NCI-H2029 (cell line): ENCODE measurements at places on chromosomes 12 and 14.

DNA sequence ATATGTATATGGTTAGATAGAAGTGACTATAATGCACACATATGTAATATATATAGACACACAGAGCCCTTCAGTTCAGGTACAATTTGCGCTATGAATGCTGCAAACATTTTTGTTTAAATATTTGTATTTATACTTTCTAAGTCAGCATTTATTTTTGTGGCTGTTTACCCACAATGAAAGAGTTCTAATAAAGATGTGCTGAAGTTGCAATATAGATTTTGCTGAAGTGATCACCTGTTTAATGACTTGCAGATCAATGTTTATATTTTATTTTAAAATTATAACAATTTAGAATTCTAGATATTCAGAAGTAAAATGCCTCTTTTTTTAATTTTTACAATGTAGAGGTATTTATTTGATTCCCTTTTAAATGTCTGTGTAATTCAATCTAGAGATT, 3.5 kb downstream of the FOXG1 start:
- no peak for DNase-seq

- DNase-seq = no peak
Measured at GRCh38 chr12:104294927-104295668, 8.4 kb upstream of the EID3 start.

DNA sequence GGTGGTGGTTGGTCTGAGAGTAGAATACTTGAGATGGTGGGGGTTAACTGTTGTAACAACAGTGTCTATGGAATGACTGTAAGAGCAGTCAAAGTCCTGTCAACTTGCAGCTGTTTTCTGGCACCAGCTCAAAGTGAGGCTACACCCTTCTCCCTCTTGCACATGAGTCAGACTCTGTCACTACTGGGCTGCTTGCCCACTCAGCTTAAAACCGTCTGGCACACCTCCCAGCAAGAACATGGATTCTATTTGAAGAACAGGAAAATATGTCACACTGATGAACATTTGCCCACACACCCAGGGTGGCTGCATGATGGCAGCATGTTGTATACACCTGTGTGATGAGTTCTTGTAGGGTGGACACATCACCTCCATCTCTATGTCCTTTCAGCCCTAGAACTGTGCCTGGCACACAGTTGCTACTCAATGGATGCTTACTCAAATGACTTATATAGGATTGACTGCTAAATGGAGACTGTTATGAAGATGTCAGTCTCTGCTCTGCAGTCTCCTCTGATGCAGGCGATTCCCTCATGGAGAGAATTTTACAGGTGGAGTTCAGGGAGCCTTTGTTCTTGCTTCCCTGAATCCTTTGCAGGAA, 19.3 kb upstream of the SERPINA6 start:
- peak; percentile 87 for DNase-seq

DNA sequence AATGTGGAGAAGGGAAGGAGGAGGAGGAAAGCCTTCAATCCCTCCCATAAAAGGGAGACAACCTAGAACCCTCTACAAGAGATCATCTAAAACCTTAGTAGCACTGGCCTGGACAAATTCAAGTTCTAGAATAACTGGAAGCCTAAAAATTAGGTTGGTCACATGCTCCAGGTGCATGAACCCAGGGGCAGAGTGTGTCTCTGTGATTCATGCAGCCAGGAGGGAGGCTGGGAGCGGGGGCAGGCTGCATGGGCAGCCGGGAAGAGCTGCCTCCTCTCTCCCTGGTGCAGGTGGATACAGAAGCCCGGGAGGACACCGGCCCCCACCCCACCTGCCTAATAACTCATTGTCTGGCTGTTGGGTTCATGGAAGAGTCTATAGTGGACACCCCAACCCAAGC, 38.6 kb downstream of the CCDC85C start:
- no peak for DNase-seq

DNA sequence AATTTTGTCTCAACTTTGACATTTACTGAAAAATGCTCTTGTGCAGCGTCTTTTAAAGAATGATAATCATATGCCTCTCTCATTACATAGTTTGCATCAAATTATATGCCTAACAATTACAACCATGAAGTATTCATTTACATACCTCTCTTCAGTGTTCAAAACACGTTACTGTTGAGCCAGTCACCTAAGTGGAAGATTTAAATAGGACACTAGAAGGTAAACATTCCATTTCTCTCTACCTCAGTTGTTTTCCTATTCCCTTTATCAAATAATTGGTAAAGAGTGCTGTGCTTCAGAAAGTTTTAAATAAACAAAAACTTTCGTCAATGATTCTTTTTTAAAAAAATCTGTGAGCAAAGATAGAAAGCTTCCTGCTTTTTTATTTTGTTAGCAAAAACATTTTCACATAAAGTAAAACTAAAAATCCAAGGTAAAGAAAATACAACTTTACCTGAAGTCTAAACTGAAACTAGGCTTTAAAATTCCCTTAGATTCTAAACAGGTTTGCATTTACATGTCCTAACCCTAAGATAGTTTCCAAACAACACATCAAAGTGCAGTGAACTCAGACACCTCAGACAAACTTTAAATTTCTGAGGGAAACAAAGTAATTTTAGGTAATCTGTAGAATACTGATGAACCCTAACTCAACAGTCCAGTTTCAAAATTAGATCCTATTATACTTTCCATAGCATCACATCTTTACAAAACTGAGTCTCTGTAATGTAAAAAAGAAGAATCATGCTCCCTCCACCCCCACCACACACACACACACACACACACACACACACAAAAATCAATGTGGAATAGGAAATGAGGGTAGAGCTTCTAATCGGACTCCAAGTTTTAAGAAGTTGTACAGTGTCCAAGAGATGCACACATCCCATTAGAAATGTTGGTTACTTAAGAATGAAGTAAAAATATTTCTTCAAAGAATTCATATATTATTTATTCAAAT, 46.2 kb downstream of the PAWR start:
- no peak for DNase-seq

- DNase-seq = no peak
Measured at GRCh38 chr14:74980731-74981461, 21.8 kb upstream of the EIF2B2 start.

DNA sequence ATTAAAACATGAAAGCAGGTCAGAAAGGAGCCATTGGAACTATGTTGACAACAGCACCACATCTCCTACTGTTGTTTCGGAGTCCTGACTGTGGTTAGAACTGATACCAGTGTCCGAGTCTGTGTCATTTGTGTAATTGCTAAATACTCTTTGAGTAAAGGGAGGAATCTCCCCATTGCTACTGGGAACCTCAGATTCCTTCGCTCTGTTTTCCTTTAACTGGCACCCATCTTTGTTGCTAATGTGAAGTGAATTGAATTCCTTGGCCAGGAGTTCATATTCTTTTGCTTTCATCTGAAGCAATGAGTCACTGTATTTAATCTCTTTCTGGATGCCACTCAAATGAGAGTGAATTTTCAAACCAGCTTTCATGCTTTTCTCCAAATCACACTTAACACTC, 31.5 kb downstream of the RASSF9 start:
- DNase-seq = no peak

DNA sequence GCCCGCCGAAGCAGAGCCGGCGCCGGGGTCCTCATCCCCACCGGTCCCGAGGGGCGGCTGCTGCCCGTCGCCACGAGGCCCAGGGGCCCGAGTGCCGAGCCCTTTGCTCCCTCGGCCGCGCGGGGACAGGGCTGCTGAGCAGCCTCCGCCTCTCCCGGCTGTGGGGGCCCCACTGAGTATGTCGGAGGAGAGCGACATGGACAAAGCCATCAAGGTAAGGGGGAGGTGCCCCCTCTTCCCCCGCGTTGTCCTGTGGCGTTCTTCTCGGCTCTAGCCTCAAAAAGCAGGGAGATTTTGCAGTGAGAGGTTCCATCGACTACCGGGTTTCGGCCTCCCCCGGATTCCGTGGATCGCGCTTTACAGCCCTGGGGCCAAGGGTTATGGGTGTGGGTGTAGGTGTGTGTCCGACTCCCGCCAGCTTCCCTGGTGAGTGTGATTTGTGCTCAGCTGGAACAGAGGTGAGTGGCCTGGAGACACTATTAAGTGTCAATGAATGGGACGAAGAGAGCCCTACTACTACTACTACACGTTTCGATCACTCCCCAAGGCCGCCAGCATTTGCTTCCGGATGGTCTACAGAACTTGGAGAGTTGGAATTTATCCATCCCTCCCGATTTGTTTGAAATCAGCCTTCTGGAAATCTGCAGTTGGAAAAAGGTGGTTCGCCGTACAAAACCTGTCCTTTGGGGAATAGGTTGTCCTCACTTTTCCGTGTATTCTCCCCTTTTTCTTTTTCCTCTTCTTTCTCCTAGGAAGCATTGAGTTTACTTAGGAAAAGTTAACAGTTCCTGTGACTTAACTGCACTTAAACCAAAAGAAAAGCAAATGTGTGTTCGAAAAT, 748 bp downstream of the MAPKAPK5 start:
- DNase-seq = no peak

DNA sequence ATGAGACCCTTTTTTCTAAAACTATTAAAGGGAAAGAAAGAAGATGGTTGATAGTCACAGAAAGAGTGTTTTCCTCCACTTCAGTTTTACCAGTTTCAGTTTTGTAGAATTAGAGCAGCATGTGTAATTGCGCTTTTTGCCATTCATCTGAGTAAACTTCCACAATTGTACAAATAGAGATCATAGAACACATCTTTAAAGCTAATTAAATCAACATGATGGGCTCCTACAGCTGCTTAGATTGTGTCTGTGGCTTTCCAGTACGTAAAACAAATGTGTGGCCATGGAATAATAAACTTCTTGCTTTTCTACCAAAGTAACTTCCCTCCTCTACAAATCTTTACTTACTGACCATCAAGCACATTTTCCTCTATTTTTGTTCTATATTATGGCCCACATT, 84.2 kb upstream of the LRIG3 start:
- DNase-seq = no peak

DNA sequence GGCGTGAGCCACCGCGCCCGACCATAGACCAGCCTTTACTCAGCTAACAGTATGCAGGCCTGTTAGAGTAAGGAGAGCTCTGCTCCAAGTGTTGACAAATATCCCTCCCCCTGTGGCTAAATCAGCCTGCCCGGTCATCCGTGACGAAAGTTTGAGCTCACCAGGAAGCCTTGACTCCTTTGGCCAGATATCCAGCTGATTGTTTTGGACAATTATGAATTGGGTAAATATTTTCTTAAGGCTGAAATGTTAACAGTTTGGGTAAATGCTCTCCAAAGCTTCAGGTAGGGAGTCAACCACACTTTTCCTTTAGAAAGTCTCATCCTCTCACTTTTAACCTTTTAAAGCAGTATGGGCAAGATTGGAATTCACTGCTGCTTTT, 157.9 kb downstream of the PAWR start:
- peak; percentile 21 for DNase-seq

GRCh38 chr14:91257328-91258010, 13.0 kb upstream of the GPR68 start:
- no peak for DNase-seq

DNA sequence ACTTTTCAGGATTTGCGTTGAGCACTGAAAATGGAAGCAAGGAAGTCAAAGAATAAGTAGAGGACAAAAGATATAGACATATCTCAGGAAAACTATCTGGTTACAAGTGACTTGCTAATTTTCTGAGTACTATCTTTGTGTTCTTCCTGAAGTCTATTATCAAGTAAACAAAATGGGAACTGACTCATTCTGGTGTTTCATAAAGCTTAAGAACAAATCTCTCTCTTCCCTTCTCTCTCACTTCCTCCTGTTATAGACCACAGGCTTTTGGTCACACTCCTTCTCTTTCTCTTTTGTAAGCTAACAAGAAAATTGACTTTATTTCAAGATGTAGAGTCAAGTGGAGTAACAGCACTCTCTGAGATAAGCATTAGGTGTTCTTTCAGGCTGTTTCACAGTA, 406.6 kb upstream of the SYT1 start:
- DNase-seq = no peak

DNA sequence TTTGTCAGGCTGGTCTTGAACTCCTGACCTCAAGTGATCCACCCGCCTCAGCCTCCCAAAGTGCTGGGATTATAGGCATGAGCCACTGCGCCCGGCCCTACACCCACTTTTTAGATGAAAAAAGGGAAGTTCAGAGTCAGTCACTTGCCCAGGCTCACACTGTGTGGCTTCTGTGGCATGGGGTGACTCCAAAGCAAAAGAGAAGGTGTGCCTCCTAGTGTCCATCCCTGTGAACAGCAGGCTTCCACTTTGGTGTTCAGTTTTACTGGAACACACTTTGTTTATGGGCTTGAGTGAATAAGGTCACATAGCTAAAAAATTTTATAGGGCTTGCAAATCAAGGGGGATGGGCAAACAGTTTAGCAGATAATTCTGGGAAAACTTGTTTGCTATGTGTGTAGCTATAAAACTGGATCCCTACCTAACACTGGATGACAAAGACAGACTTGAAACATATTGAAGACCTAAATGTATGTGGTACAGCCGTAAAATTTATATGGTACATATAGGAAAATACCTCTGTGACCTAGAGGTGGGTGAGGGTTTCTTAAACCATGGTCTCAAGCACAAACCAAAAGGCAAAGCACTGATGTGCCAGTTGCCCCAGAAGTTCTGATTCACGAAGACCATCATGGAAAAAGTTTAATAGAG, 54.9 kb downstream of the EID3 start:
- DNase-seq = no peak

- DNase-seq = no peak
Measured at GRCh38 chr14:68986926-68987652, 8.0 kb upstream of the ACTN1 start.

GRCh38 chr12:50419112-50419909, 18.6 kb downstream of the LARP4 start:
- DNase-seq = no peak

- no peak for DNase-seq
Measured at GRCh38 chr12:4274396-4275015, 944 bp downstream of the CCND2 start.

DNA sequence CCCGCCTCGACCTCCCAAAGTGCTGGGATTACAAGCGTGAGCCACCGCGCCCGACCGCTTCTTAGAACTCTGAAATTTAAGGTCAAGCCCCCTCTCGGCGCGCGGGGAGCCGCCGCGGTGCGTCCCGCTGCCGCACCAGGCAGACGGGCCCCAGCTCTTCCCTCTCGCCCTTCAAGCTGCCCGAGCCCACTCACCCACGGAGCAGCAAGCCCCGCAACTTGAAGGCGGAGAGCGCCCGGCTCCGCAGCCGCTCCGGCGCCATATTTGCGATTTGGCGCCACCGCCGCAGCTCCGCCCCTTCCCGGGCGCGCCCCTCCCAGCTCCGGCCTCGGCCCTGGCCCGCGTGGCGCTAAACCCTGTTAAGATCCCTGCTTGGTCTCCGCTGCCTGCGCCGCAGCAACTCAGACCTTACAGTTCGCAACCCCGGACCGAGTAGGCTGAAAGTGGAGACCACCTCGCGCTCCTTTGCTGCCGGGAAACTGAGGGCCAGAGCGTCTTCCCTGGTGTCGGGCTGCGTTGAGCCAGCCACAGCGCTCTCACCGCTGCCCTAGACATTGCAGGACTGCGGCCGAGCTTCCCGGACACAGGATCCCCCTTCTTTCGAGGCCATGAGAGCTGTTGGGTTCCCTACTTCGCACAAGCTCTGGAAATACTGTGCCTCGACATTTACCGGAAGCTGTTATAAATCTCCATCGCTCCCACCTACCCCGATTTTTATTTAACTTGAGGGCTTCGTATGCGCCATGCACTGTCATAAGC, at the start of gene POLE2:
Gene POLE2 (minus strand): TSS at position 273 of the 759 bp plus-strand sequence. CDS start 11 bp downstream, at position 262.
- DNase-seq = peak; percentile 74

GRCh38 chr12:8075935-8076334, 6.1 kb upstream of the NECAP1 start:
- DNase-seq = no peak

GRCh38 chr12:49748306-49748705, 6.9 kb downstream of the TMBIM6 start:
- DNase-seq = no peak
